ENCODE measurements at places on chromosomes 3 and 15.

DNA sequence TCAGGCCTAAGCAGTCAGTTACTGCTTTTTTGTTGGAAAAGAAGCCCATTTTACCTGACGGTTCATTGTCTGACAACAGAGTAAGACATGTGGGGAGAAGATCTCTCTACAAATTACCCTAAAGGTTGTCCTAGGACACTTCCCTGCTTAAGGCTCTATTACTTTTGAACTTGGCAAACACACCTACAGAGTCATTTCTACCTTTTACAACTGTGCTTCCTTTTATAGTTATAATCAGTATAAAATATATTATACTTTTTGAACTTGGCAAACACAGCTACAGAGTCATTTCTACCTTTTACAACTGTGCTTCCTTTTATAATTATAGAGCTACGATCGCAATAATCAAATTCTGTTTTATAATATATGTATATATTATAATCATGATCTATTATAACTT is 215.0 kb downstream of the TPRG1 start:
- DNase-seq, result no peak

GRCh38 chr15:42182961-42183360 is 25.1 kb downstream of the VPS39 start:
- no peak for DNase-seq

- DNase-seq, result no peak
Observed at GRCh38 chr3:185582871-185583270, 3.2 kb upstream of the SENP2 start.

DNA sequence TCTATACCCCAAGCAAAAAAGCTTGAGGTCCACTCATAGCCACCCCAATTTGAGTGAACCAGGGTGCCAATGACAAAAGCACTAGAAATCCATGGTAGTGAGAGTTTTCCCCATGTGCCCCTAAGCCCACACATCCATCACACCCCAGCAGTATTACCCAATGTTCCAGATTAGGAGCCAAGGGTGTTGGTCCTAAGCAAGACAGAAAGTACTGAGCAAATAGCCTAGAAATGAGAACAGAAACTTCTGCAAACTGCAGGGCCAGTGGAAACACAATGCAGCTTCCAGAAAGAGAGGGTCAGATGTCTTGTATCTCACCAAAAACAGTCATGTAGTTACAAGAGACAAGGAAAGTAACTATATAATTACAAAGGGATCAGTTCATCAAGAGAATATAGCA is 10.9 kb upstream of the OXTR start:
- DNase-seq, result no peak

- DNase-seq, result peak; percentile 81
Observed at GRCh38 chr3:138608322-138609135, at the start of gene FAIM. Gene FAIM, plus strand, starts transcription at chr3:138608771. Its CDS starts 10,956 bp downstream, at chr3:138619727.

DNA sequence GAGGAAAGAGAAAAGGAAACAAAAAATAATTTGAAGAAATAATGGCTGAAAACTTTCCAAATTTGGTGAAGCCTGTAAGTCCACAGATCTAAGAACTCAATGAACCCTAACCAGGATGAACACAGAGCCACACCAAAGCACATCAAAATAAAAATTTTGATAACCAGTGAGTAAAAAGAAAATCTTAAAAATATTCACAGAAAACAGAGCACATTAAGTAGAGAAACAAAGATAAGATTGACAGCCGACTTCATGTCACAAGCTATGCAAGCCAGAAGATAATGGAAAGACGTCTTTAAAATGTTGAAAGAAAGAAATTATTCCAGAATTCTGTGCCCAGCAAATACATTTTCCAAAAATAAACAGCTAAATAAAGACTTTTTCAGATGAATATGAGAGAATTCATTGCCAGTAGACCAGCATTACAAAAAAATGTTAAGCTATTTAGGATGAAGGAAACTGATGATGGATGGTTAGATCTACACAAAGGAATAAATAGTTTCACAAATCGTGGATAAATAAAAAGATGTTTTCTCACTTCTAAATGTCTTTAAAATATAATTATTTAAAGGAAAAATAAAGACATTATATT is 140.2 kb upstream of the SKOR1 start:
- DNase-seq, result no peak

- DNase-seq, result no peak
Observed at GRCh38 chr3:161821591-161821990, 325.0 kb downstream of the OTOL1 start.

GRCh38 chr3:172777901-172778300 is 27.4 kb downstream of the ECT2 start:
- DNase-seq, result no peak

- no peak for DNase-seq
Observed at GRCh38 chr3:118468801-118469200, 565.8 kb downstream of the IGSF11 start.

Measured in Calu3 (cell line).